ENCODE measurements at places on chromosomes 12 and 14.

DNA sequence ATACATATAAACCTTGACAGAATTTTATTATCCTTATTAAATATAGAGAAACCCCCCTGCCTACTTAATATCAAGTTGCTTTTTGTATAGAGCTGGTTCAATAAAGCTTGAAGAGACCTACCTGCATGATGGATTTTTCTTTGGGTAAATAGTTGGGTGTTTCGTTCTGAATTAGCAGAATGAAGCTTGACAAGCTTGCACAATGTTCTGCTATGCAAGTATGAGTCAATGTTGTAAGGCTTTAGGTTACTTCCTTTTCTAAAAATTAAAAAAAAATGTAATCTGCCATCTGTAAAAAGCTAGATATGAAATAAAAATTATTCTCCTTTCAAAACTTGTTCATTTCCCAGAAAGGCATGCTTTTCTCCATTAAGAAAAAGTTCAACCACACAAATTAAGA, 1662.6 kb upstream of the SEL1L start:
- no peak for DNase-seq

DNA sequence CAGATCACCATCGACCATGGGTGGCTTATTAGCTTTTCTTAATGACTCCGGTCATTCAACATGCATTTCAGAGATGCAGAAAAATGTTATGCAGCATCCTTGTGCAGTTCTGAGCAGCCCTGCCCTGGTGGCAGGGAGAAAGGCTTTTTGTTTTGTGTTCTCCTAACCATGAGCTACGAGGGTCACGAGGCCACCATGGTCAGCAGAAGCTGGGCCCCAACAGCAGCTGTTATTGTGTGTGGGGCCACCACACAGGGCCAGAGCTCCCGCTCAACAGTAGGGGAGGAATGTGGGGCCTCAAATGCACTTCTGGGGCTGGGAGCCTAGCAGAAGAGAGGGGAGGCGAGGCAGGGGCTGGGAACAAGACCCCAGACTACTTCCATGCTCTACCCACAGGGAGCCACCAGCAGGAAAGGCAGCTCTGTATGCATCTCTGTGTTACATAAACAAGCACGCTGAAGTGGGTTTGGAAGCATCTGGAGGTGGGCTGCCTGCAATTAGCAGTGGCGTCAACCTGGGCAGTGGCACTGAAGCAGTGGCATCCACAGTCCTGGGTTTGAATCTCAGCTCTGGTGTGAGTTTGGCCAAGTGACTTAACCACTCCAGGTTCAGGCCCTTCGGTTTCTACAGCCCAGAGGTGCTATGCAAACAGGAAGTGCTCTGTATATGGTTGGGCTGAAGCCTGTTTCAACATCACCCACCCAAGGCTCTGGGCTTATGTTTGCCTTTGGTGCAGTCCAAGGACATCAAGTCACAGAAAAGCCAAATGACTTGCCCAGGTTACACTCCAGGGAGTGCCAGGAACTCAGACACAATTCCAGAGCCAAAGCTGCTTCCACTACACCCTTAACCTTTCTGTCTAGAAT, 16.3 kb downstream of the GLTP start:
- DNase-seq = no peak

GRCh38 chr14:96126339-96126782, 78.3 kb upstream of the BDKRB2 start:
- no peak for DNase-seq

DNA sequence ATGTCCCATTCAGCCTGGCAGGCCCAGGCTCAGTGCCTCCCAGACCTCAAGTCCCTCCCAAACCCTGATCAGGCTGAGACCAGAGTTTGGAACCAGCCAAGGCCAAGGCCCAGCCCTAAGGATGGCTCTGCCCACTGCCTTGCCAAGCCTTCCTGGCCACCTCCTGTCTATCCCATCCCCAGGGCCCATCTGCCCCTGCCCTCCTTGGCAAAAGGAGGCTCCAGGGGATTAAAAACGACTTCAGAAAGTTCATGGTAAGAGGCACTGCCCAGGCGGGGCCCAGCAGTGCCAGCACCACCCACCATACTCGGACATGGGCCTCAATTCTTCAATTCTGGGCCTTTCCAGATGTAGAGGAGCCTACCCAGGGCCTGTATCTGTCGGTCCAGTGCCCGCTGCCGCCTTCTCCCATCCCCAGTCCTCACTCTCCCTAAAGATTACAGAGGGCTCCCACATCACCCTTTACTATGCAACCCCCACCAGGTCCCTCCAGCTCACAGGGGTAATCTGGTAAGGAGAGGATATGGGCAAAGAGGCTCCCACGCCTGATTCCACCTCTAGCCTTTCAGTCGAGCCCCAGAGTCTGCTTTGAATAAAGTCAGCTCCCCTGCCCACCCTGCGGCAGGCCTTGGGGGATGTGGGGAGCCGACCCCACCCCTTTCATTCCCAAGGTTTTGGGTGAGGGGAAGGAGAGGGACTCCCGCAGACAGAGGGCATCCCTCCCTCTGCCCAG, 932 bp downstream of the ADCY6 start:
- no peak for DNase-seq

DNA sequence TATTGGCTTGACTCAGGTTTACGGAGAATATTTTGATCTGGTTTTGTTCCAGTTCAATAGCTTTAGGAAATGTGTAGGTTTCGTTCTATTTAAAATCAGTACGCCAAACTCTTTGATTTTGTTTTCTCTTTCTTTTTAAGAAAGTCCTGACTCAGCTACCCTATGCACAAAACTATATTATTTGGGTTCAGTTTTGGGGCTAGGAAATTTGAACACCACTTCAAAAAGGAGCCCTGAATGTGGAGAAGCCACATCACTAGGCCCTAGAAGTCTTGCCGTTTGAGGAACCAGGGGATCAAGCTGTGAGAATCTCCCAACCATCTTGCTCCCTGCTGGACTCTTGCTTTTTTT, 168.2 kb upstream of the BCL2L14 start:
- no peak for DNase-seq

GRCh38 chr14:55600784-55601561, 21.0 kb downstream of the KTN1 start:
- DNase-seq = no peak

GRCh38 chr12:54571193-54572188, 17.0 kb downstream of the PPP1R1A start:
- no peak for DNase-seq

DNA sequence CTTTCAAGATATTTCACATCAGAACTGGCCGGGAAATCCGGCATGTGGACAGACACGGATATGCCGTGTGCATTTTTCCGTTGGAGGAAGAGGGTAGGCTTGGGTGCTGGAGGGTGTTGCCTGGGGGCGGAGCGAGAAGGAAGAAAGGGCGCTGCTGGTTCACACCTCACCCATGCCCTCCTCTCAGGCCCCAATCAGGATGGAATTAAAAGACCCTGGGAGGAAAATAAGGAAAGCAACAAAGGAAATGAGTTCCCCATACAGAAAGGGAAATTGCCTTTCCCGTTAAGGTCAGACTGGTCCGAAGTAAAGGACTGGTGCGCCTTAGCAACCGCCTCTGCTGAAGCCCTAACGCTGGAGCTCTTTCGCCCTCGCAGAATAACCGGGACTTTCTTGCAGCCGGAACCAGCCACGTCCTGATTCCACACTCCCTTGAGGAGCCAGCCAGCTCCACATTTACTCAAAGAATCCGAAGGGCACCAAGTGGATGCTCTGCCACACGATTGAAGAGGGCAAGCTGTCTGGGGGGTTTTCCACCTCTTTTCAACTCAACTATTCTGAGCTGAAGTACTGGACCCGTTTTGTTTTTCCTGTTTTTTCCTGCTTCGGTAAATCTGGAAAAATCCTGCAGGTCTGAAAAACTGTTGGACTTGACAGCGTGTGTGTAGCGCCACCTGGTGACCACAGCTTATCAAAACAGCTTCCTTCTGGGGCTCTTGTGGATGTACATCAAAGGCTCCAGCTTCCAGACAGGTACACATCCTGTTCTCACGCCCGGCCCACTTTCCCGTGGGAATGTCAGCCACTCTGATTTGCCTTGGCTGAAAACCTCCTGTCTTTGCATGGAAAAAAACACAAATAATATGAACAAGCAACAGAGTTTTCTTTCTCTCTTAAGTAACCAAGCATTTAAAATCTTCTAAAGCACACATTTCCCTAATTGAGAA, 37.6 kb upstream of the BCL2L14 start:
- peak; percentile 58 for DNase-seq

- no peak for DNase-seq
Measured at GRCh38 chr12:122825773-122826724, 9.2 kb upstream of the HIP1R start.

DNA sequence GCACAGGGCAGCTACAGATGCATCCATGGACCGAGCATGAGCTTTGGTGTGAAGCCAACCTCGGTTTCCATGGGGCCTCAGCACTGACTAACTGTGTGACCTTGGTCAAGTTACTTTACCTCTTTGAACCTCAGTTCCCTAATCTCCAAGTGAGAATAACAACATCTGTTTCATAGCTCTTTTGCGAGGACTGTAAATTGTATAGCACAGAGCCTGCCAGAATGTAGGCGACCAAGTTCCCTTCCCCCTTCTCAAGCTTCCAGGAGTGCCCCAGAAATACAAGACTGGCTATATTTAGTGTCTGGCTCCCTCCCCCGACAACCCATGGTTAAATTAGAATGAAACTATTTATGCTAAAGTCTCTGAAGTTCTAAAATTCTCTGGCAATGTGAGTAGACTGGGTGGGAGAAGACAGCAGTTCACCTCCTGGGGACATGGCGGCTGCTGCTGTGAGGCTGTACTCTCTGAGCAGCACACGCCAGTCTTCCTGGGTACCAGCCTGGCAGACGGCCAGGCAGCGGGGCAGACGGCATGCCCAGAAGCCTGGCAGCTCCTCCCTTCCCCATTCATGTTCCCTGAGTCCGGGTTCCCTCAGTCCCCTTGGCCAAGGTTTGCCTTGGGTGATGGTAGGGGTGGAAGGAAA, 22.0 kb upstream of the TMED10 start:
- no peak for DNase-seq

- no peak for DNase-seq
Measured at GRCh38 chr12:42910656-42911055, 321.1 kb upstream of the PRICKLE1 start.

- DNase-seq = no peak
Measured at GRCh38 chr12:57757771-57758170, 2.9 kb downstream of the MARCHF9 start.

DNA sequence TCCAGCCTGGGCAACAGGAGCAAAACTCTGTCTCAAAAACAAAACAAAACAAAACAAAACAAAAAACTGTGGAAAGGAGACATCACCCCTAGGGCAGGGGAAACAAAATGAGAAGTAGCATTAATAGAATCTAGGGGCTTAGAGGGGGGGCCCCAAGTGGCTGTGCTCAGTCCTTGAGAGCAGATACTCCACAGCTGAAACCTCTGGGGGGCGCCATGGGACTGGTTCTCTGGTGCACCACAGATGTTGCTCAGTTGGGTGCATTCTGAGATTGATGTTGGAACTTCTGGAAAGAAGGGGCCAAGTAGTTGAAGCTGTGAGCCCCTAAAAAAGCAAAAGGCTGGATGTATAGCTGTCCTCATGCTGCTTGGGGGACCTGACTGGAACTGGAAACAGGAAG, 11.8 kb upstream of the SYNE2 start:
- DNase-seq = no peak

DNA sequence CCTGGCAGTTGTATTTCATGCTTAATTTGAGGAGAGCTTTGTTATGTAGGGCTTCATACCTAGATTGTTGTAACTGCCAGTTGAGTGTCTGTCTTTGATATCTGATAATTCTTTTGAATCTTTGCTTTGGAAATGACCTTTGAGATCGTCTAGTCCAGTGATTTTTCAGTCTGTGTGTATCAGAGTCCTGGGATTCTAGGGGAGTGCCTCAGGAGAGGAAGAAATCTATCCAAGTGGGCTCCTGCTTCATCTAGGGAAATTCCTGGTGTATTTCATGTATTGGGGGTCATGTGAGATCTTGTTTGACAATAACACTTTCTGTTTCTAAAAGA, 98.6 kb downstream of the FIGNL2 start:
- DNase-seq = no peak

DNA sequence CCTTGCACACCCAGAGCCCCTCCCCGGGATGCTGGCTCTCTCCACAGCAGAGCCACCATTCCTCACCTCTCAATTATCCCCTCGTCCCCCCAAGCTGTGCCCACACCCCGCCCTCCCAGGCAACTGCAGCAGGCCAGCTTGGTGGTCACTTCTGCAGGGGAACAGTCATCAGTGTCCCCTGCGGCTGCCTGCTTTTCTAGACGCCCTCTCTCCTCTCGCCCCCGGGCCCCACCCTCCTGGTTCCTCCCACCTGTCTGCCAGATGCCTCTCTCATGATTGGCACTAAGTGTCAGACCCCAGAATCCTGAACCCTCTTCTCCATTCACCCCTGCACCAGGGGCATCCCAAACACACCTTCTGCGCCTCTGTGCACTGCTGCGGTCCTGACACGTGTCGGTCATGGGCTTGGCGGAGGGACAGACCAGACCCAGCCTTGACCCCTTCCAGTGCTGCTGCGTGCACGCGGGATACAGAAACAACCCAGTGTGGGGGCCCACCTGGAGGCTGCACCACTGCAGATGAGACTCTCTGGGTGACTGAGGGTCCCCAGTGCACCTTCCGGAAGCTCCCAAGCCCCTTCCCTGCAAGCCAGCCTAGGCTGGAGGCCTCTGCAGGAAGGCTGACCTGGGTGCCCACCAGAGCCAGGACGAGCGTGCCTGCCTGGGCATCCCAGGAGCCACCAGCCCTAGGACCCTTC, 99.5 kb downstream of the SETD3 start:
- DNase-seq = no peak

DNA sequence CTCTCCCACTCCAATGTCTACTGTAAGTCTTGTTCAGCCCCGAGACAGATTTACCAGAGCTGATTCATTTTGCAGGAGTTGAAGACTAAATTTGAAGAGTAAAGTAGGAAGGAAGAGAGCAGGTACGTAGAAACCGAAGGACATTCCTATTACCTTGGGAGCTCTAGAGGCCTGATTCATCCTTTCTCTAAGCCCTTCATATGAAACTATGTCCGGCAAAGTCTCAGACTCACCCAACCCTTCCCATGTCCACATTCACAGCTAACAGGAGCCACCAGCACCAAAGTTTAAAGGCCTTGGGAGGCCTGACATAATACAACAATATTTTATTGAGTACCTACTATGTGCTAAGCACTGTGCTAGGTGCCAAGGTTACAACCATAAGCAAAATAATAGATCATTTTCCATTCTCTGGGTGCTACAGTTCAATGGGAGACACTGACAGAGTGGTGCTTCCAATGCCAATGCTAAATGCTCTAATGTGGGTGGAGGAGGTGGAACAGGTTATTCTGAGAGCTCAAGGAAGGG, 86.6 kb downstream of the PHLDA1 start:
- DNase-seq = no peak

DNA sequence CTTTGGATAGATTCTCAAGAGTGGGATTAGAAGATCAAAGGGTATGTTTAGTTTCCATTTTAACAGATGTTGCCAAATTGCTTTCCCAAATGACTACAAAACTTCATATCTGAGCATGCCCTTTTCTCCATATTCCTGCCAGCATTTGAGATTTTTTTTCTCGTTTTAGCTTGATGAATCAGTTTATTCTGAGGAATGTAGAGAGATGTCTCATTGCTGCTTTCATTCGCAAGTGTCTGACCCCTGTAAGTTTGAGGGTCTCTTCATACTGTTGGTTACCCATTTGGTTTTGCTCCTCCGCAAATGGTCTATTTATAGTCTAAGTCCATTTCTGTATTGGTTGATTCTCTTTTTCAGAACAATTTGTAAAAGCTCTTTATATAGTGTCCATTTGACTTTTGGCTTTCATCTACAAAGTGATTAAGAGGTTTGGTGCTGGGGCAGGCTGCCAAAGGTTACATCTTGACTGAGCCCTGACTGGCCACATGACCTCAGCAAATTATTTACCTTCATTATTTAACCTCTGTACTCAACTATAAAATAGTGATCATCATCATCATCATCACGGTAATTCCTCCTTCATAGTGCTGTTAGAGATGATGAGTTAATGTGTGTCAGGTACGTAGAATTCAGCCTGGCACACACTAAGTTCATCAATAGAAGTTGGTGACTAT, 33.6 kb downstream of the HCAR2 start:
- no peak for DNase-seq

Data from NCI-H187 (cell line).